Activated CD4-positive, alpha-beta T cell treated with anti-CD3 and anti-CD28 coated beads for 1 hour (primary cell): ENCODE measurements at places on chromosomes 12 and 14.

DNA sequence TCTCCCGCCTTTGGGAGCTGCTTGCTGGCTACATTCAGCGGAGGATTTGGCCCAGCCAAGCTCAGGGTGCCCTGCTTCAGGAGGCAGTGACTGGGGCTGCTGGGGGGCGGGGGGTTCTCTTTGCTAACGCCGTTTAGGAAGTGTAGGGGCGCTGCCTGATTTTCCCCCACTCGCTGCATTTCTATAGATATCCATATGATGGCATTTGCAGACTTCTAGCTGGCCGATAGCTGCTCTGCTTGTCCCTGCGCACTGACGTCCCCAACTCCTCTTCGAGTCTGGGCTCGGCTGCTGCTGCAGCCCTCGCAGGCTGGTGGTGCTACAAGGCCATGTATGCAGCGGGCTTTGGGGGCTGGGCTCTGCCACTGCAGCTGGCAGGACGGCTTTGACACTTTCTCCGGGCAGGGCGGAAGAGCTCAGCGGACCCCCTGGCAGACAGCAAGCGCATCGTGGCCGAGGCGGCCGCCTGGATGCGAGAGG, 3.1 kb downstream of the LRFN5 start:
- DNase-seq: no peak

GRCh38 chr12:12541782-12542181, 20.9 kb downstream of the DUSP16 start:
- no peak for DNase-seq

- DNase-seq: no peak
These were observed 754 bp downstream of the ACSS3 start for GRCh38 chr12:81078469-81079196.

GRCh38 chr12:2737656-2738241, 57.0 kb upstream of the FKBP4 start:
- no peak for DNase-seq

GRCh38 chr14:59588101-59588500, 11.5 kb upstream of the CCDC175 start:
- DNase-seq: no peak

- no peak for DNase-seq
These were observed 50.5 kb upstream of the CDKN3 start for GRCh38 chr14:54346257-54346656.

GRCh38 chr14:67186172-67186768, 3.0 kb upstream of the GARIN2 start:
- DNase-seq: no peak

GRCh38 chr12:88393017-88393767, 187.1 kb downstream of the KITLG start:
- DNase-seq: no peak

- no peak for DNase-seq
These were observed 58.6 kb upstream of the MANSC4 start for GRCh38 chr12:27838543-27839185.

DNA sequence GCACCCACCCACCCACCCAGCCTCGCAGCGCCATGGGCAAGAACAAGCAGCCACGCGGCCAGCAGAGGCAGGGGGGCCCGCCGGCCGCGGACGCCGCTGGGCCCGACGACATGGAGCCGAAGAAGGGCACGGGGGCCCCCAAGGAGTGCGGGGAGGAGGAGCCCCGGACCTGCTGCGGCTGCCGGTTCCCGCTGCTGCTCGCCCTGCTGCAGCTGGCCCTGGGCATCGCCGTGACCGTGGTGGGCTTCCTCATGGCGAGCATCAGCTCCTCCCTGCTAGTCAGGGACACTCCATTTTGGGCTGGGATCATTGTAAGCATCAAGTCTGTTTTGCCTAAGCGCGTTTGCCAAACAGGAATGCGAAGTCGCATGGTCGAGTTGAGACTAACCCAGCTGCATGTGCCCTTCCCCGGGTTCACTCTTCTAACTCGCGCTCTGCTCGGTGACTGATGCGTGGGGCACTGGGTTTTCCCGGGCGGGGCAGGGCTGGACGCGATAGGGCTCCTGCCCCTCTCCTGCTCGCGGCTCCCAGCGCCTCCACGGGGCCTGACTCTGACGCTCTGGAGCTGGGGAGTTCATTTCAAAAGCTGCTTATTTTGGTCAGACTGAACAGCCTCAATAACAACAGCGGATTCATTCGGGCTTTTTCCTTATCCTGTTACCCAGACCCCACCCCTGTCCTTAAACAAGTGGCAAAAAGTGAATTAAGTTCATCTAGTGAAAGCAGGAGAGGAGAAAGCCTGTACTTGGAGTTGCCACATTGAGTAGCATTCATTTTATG, 458 bp downstream of the SSPN start:
- no peak for DNase-seq

DNA sequence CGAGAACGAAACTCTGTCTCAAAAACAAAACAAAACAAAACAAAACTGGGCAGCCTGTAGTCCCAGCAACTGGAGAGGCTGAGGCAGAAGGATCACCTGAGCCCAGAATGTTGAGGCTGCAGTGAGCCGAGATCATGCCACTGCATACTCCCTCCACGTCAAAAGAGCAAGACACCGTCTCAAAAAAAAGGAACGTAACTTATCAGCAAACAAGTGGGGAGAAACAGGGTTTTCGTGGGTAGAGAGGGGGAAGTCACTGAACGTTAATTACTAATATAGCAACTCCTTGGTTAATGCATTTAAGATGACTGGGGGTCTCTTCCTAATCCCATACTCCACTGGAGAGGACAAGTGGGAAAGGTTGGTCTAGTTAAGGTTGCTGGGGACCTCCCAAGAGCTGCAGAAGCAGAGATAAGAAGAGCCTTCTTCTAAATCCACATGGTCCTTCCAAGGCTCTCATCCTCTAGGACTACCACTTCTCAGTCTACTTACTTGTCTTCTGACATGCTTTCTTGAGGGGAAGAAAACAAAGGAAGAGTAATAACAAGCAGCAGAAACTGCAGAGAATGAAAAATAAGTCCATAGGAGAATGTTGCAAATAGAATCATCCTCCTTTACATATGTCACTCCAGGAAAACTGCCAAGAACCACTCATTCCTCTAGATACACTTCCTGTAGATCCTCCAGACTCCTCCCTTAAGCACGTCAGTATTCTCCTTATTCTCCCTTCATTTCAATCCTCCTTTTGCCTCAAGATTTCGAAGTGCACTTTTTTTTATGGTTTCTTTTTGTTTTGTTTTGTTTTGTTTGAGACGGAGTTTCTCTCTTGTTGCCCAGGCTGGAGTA, 5.8 kb downstream of the NUMB start:
- DNase-seq: no peak

GRCh38 chr12:102483466-102483865, 3.1 kb upstream of the IGF1 start:
- DNase-seq: no peak

DNA sequence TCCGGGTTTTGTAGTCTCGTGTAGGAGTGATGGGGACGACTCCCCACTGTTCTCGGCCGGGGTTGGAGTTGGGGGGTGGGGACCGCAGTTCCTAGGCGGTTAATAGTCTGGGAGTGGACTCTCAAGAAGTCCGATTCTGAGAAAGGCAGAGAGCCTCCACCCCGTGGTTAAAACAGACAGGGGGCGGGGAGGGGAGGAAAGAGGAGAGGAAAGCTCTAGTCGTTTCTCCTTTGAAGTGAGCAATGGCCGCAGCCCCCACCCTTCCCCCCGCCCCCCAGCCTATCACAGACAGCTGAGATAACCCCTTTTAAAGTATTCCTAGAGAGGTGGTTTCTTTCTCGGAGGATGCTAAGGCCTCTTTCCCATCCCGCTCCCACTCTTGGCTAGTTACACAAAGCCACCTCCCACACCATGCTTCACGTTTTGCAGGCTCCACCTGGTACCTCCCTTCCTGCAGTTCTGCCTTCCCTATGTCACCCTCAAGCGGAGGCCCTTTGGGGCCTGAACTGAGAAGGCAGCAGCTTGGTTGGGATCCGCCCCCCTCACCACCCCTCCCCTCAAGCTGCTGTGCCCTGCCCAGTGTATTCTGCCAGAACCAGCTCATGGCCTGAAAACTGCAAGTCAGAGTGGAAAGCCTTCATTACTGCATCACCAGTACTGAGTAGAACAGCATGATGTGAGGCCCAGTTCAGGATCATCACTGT, 853 bp downstream of the USP5 start:
- peak; percentile 41 for DNase-seq

GRCh38 chr14:89543425-89543790, 126.4 kb upstream of the FOXN3 start:
- no peak for DNase-seq

DNA sequence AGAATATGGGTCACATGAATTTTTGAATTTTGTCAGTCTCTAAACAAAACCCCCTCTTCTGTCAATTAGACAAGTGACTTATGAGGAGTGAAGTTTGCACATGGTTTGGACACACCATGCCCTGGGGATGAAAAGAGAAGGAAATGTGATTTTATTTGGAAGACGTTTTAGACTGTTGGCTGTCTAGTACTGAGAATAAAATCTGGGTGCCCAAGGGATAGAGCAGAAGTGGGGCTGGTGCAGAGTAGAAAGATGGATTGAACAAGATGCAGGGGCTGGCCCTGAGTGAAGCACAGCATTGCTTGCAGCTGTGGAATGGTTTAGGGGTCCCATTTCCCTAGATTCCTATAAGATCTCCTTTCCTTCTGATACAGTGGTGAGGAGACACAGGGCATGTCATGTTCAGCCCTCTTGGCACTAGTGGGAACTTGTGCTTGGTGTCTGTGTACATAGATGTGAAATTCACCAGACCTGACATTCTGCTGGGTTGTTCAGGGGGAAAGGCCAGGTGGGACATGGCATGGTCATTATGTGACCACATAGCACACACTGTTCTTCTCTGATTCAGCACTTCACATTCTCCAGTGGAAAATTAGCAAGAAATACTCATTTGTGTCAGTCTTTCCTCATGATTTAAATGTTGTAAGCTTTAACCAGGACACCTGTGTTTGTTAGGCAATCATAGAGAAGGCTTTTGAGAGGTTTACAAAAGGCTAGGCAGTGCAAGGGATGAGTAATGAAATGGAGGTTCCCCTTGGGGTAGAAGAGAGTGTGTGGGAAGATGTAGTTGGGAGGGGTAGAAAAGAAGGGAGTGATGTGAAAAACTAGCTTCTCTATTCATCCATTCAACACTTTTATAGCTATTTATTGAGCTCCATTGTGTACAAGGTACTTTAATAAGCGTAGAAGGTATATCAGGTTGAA, 202.3 kb upstream of the IGF1 start:
- no peak for DNase-seq

DNA sequence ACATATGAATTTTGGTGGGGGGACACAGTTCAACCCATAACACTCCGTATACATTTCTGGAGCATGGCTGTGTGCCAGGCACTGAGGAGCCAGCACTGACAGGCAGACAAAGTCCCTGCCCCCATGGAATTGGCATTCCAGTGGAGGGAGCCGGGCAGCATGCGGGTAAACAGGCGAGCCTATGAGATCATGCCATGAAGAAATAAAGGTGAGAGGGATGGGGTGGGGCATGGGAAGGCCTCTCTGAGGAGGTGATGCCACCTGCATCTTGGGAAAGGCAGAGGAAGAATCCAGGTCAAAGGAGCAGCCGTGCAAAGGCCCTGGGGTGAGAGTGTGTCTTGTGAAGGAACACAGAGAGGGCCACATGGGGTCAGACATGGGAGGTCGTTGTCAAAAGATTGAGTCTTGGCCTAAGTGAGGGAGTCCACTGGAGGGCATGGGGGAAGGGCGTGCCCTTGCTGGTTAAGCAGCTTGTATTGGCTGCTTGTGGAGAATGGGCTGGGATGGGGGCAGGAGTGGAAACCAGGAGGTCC, 3.6 kb downstream of the OTUB2 start:
- DNase-seq: no peak

DNA sequence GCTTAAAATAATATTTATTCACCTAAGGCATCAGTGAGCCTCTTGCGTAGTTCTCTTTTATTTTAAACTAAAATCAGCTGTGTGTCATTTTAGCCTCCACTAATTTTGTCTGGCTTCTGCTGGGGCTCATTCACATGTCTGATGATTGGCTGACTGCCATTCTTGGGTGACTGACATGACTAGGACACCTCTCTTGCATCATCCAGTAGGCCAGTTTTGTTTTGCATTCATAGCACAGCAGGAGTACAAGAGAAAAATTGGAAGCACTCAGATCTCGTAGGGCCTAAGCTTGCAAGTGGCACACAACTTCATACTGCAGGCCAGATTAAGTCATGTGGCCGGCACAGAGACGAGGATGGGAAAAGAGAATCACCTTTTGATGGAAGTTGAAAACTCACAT, 1226.5 kb downstream of the GALC start:
- DNase-seq: no peak

DNA sequence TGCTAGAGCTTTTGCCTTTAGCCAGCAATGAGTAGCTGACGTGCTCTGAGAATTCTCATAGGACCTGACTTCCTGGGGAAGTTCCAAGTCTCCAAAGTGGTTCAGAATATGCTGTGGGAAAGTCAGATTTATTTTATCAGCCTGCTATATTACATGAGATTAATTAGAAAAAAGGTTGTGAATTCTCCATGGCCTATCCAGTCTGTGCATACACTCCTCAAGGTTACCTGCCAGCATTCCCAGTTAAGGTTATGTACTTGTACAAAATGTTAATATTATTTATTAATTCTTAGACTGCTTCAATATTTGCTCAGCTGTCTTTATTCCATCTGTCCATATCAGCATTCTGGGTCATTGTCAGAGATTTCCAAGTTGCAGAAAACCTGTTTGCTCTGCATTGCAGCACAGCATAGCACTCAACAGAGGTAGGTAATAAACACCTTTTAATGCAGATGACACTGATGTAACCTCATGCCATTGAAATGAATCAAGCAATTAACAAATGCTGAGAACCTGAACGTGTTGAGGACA, 2.7 kb upstream of the SEL1L start:
- DNase-seq: no peak

- DNase-seq: no peak
These were observed 109.3 kb downstream of the ETV6 start for GRCh38 chr12:11758510-11759493.

- DNase-seq: no peak
These were observed 191.4 kb downstream of the CACNA1C start for GRCh38 chr12:2244013-2244861.

DNA sequence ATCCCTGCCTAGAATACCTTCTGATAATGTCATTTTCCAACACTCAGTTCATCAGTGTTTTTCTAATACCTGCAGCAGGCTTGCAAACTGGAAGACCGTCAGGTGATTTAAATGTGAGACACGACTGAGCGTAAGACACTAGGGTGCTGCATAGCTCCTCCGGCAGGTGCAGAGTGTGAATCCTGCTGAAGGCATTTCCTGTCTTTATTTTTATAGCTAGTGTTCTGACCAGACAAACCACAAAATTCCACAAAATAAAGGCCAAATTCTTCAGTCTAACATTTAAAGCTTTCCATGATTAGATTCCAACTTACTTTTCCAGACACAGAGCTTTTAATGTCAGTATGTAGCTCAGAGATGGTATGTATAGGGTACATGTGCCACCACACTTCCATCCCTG, 70.7 kb downstream of the BBS10 start:
- DNase-seq: no peak

DNA sequence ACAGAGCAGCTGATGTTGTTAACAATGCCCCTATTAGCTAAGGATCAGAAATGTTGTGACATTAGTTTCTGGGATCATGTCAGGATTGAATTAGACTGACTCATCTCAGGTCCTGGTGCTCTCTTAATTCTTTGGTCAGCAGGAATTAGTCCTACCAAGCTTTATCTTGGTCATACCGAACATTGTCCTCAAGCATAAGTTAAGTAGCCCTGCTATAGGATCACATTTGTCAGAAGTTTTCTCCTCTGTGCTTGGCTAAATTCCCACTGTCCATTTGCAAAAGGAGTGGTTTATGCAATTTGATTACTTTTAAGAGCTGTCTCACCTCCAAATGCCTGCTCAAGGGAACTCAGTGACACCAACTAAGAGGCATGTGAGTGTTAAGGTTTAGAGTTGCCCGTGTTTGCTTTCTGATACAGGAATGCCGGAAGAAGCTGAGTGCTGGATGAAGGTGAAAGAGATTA, 48.4 kb upstream of the IFNG-AS1 start:
- no peak for DNase-seq
